ENCODE measurements at places on chromosomes 16 and 17.

- DNase-seq = no peak
Measured at GRCh38 chr16:50096791-50097190, 31.0 kb downstream of the HEATR3 start.

DNA sequence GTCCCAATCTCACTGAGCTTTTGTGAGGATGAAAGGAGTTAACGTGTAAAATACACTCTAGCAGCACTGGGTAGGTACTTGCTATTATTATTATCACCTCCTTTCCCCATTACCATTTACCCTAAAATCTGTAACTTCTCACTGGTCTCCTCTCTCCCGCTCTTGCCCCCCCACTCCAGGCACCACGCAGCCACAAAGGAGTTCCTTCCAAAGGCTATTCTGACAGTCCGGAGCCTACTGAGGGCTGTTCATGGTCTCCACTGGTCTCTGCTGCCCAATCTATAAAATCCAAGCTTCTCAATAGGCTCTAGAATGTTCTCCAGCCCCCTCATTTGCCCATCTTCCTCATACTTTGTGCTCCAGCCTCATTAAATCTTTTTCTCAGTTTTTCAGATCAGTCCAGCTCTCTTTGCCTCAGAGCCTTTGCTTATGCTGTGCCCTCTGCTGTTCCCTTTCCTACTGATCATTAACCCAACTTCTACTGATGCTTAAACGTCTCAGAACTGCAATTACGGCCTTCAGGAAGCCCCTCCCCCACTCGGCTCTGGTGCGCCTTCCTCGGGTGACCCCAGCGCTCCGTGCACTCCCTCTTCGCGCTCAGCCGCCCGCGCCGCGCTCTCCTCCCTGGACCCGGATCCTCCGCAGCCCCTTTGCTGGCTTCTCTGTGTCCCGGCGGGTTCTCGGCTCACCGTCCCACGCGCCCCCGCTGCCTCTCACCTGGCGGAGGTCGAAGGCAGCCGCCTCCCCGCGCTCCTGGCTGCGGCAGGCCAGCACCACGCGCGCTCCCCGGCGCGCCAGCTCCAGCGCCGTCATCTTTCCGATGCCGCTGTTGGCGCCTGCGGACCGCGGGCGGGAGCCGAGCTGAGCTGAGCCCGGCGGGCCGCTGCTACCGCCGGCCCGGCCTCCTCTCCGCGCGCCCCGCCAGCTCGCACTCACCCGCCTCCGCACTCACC lies 737 bp downstream of the DHRS13 start:
- DNase-seq = peak; percentile 24

DNA sequence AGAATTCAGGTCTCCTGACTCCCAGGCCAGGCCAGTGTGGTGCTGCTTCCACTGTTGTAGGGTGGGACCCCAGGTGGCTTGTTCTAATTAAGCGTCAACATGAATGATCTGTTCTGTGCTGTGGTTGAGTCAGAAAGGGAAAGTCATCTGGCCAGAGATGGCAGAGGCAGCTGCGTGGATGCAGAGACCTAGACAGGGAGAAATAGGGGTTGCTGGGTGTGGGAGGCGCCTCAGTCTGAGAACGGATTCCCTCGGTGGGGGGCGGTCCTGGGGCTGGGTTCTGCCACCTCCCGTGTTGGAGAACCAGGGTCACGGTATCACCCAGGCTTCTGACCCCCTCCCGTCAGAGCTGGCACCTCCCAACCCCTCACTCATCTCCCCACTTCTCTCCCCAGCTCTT lies 5.6 kb downstream of the FBRS start:
- DNase-seq = no peak

DNA sequence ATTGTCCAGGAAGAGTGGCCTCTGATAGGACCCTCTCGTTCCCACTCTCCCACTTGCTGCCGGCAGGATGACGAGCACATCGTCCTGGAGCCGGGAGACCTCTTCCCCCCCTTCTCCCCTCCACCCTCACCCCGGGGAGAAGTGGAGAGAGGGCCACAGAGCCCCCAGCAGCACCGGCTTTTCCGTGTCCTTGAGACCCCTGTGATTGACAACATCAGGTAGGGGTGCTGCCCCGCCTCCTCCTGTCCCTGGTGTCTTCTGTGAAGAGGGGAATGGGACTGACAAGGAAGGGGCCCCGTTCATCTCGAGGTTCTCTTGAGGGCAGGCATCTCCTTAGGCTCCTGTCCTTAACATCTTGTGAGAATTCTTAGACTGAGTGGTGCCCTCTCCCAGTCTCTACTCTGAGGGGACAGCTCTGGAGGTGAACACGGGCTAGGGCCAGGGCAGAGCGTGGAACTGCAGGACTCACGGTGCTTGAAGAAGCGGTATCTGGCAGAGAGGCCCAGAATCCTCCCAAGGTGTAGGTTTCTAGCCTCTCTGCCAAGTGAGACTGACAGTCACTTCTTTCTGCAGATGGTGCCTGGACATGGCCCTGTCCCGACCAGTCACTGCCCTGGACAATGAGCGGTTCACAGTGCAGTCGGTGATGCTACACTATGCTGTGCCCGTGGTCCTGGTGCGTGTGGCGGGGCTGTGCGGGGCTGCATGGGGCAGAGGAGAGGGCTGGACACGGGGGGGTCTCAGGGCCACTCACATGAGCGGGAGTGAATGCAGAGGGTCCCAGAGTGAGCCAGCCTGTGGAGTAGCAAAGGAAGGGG lies 26.4 kb downstream of the CASKIN2 start:
- no peak for DNase-seq

- no peak for DNase-seq
Measured at GRCh38 chr16:29662000-29662728, 883 bp upstream of the SPN start.

GRCh38 chr17:45334701-45335677 lies 18.2 kb upstream of the MAP3K14 start:
- no peak for DNase-seq

DNA sequence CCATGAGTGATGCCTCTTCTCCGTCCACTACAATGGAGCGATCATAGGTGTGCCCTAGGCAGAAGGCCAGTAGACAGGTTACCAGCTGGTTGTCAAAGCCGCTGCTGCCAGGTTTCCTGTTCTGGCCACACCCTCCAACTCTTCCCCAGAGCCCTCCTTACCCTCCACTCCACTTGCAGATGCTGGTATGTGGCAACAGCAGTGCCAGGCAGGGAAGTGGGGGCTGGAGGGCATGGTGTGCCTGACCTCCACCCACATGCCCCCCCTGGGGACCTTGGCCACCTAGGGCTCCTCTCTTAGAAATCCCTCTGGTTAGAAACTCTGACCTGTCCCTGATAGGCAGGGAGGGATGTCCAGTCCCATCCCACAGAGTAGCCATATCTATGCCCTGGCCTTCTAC lies 1.5 kb downstream of the RRAD start:
- no peak for DNase-seq

DNA sequence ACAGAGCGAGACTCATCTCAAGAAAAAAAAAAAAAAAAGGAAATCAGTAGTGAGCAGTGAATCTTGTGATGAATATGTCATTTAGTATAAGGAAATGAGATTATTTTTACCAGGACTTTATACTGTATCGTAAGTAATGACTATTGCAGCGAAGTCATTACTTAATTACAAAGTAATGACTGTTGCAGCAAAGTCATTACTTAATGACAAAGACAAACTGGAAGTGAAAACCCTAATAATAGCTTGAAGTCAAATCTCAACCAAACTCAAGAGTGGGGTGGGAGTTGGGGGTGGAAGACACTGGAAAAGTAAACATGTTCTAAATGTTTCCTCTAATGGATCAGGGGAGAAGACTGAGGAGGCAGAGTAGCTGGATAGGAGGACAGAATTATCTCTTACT lies 76.5 kb downstream of the ARHGAP44 start:
- no peak for DNase-seq

GRCh38 chr16:87416826-87417527 lies 24.8 kb downstream of the MAP1LC3B start:
- DNase-seq = no peak

- no peak for DNase-seq
Measured at GRCh38 chr16:88484505-88485365, 31.7 kb downstream of the ZFPM1 start.

DNA sequence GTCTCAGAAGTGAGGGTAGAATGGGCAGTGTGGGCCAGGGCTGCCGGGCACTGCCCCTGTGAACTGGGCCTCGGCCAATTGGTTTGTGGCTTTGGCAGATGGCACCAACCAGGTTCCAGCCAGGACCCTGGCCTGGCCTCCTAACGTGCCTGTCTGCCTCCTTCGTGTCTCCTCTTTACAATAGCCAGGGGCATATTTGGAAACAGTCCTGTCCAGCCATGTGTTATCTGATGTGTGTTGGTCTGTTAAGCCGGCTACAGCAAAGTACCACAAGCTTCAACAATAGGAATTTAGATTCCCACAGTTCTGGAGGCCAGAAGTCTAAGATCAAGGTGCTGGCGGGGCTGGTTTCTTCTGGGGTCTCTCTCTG lies 14.6 kb downstream of the CRISPLD2 start:
- DNase-seq = no peak

- no peak for DNase-seq
Measured at GRCh38 chr17:57994436-57994835, 6.4 kb upstream of the VEZF1 start.

GRCh38 chr16:47613251-47613650 lies 152.1 kb downstream of the PHKB start:
- DNase-seq = no peak

- DNase-seq = peak; percentile 79
Measured at GRCh38 chr17:76370261-76370993, 14.0 kb upstream of the SPHK1 start.

- DNase-seq = no peak
Measured at GRCh38 chr17:42772945-42773289, 332 bp upstream of the VPS25 start.

- no peak for DNase-seq
Measured at GRCh38 chr16:27917949-27918348, 145.6 kb downstream of the GSG1L start.

- DNase-seq = no peak
Measured at GRCh38 chr17:28279411-28279810, 39.6 kb upstream of the TMEM97 start.

GRCh38 chr16:89118361-89119165 lies 24.9 kb downstream of the ACSF3 start:
- no peak for DNase-seq

DNA sequence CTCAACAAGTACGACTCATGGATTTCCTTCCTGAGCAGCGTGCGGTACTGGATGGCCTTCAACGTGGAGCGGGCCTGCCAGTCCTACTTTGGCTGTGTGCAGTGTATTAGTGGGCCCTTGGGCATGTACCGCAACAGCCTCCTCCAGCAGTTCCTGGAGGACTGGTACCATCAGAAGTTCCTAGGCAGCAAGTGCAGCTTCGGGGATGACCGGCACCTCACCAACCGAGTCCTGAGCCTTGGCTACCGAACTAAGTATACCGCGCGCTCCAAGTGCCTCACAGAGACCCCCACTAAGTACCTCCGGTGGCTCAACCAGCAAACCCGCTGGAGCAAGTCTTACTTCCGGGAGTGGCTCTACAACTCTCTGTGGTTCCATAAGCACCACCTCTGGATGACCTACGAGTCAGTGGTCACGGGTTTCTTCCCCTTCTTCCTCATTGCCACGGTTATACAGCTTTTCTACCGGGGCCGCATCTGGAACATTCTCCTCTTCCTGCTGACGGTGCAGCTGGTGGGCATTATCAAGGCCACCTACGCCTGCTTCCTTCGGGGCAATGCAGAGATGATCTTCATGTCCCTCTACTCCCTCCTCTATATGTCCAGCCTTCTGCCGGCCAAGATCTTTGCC lies 9.0 kb downstream of the HAS3 start:
- no peak for DNase-seq

DNA sequence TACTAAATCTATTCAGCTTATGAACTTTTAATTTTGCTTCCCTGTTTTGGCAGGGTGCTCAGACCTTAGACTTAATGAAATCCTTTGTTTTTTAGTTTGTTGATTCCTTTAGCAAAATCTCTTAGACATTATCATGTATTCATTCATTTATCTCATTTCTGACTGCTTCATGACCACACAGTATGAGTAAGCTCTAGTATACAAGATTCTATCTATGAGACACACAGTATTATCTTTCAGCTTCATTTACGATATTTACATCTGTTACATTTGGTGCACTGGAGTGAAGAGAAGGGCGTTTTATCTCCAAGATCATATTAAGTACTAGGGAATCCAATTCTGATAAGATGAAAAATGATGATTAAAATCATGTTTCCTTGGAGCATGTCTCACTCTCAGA lies 448.1 kb upstream of the CA10 start:
- no peak for DNase-seq

GRCh38 chr17:56497132-56497531 lies 96.4 kb upstream of the NOG start:
- DNase-seq = no peak

- DNase-seq = no peak
Measured at GRCh38 chr16:2244926-2245795, 6.2 kb downstream of the ECI1 start.

DNA sequence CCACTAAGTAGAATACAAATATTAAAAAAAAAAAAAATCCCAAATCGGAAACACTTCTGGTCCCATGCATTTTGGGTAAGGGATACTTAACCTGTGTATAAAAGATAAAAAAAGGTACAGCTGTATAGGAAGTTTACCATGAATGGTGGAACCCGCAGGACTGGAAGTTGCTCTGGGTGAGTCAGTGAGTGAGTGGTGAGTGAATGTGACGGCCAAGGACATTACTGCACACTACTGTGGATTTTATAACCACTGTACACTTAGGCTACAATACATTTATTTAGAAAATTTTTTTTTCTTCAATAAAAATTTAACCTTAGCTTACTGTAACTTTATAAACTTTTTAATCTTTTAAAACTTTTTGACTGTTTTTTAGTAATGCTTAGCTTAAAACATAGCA lies 71.3 kb upstream of the BCAR1 start:
- DNase-seq = no peak

DNA sequence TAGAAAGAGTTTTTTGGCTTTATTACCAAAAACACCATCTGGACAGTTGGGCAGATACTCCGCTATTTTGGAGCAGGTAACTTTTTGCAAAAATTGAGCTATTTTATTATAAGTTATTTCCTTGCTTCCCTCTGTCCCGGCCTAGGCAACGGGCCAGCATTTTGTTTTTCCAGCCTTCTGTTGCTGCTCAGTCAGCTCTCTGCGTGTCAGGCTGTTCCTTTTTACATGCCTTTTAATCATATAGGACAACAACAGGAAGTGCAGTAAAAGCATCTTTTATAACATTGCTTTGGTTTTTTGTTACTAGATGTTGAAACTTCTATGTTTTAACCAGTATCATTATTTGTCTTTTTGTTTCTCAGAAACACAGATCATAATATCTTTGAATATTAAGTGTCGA lies 30.4 kb downstream of the PPM1D start:
- no peak for DNase-seq
